ENCODE measurements at places on chromosomes 2 and 18.

GRCh38 chr2:30492185-30492584 lies 45.1 kb downstream of the LCLAT1 start:
- no peak for DNase-seq

DNA sequence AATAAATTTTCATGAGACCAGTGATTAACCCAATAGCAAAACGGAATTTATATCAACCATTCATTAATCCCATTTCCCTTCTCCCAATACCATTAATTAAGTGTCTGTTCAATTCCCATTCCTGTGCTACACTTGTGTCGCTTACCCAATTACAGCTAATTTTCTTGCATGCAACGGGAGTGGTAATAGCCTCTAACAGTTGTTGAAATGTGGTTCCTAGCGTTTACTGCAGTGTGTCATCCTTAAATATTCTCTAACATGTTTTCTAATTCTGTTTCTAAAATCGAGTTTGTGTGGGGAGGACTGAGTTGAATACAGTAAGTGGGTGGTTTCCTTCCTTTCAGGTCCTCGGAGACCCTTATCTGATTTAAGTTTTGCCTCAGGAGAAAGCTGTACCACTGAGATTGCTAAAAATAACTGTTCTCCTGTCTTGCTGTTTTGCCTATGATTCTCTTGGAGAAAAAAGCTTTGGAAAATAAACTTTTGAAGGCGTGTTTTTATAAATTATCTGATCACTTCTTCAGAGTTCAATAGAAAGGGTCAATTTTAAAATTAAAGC lies 59.3 kb upstream of the LRRTM1 start:
- no peak for DNase-seq

DNA sequence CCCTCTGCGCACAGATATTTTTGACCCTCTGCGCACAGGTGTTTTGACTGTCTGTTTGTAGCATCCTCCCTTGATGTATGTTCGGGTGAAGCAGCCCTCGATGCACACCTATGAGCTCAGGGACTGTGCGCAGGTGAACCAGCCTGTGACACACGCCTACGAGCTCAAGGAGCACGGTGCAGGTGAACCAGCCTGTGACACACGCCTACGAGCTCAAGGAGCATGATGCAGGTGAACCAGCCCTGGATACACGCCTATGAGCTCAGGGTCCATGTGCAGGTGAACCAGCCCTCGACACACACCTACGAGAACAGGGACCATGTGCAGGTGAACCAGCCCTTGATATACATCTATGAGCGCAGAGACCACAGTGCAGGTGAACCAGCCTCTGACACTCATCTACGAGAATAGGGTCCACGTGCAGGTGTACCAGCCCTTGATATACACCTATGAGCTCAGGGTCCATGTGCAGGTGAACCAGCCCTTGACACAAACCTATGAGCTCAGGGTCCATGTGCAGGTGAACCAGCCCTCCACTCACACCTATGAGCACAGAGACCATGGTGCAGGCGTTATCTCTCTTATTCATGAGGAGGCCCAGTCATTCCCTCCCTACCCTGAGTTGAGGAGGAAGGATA lies 33.9 kb downstream of the SH3BP4 start:
- no peak for DNase-seq

GRCh38 chr2:238321467-238321866 lies 1.1 kb downstream of the TRAF3IP1 start:
- DNase-seq: no peak

GRCh38 chr2:65999103-65999502 lies 435.8 kb upstream of the MEIS1 start:
- no peak for DNase-seq

- DNase-seq: no peak
Measured at GRCh38 chr2:109523536-109524361, 90.0 kb downstream of the SEPTIN10 start.

DNA sequence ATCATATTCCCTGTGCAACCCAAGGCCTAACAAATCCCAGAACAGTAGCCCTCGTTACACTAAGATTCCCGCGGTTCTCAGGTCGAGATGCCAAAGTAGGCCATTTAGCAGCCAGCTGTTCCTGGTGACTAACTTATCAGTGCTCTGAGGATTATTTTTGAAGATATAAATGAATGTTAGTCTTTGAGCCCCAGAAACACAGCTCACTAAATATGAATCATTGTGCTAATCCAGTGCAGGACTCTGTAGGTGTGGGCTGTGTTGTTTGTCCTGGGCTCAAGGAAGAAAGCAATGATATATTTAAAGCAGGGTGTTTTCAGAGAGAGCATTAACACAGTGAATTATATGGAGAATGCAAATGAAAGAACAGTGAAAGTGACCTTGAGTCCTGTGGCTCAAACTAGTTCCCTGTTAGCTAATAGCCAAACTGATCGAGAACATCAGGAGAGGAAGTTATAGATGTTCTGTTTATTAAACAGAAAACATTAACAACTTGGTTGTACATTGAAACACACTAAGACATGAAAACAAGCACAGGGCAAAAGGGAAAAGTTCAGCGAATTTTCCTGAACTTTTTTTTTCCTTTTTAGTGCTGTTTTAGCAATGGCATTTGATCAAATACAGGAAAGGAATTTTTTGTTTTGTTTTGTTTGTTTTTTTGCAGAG lies 228.3 kb downstream of the RNF152 start:
- no peak for DNase-seq

- DNase-seq: no peak
Measured at GRCh38 chr2:211900000-211900399, 638.6 kb downstream of the ERBB4 start.

GRCh38 chr2:239027391-239028252 lies 179.7 kb downstream of the TWIST2 start:
- no peak for DNase-seq

GRCh38 chr2:108925286-108925685 lies 63.7 kb downstream of the EDAR start:
- no peak for DNase-seq

All from epithelial cell of proximal tubule (primary cell).